ENCODE measurements at places on chromosomes 11 and 22.

DNA sequence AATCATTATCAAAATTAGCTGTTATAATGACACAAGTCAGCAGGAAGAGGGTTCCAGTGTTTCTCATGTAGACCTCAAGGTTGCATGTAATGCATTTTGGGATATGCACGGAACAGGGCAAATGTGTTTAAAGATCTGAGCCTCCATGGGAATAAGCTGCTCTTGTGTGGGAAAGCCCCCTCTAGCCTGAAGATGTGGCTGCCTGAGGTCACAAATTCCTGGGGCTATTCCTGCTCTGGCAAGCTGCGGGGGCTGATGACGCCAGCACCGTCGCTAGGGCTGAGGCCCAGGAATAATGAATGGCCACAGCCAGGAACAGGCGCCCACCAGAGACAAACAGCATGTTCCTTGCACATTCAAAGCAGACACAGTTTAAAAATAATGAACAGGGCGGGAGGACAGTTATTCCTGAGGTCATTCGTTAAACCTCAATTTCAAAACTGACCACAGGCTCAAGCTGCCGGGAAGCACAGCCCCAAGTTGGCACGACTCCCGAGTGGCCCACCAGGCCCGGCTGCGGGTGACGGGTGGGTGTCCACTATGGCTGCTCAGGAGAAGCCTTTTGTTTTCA, 11.7 kb downstream of the OSBPL5 start:
- DNase-seq = no peak

DNA sequence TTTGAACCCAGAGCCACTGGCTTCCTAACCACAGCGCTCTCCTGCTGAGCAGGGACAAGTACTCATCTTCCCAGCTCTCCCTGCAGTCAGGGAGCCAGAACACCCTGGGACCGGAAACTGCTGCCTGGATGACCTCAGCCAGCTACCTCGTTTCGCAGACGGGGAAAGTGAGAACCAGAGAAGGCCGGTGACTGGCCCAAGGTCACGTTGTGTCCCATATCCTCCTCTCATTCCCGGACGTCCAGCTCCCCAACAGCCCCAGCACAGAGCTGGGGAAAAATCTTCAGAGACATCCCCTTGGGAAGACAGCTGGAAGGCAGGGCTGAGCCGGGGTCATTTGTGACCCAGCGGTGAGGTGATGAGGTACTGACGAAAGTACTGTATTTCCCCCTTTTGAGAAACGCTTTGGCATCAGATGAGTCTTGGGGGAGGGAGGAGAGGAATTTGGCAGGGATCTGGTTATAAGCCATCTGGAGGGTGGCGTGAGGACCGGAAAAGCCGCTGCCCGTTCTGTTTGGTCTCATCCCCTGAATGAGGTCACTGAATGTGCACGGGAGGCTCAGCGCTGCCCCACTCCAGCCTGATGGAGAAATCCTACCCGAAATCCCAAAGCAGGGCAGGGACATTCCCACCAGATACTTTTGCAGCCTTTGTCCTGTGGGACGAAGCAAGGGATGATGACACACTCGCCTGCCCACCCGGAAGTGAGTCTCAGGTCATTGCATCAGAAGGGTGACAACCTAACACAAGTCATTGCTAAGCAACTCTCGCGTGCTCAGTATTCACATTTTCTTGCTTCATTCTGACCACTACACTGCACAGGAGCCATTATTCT, 41.1 kb downstream of the LIF start:
- DNase-seq = no peak

DNA sequence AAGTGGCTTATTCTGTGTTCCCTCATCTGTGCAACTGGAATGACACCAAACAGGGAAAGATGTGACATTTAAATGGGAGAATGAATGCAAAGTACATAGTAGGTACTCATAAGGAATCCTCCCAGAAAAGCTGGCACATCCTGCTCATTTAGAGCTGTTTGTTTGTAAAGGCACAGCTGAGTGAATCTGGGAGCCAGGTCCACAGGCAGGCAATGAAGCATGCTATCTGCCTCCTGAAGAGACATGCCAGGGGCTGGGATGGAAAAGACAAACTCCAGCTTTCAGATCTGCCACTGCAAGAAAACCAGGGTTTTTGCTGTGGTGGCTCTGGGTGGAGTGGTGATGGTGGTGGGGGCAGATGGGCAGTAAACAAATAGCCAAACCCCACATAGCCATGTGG, 150.1 kb downstream of the TENM4 start:
- DNase-seq = no peak

DNA sequence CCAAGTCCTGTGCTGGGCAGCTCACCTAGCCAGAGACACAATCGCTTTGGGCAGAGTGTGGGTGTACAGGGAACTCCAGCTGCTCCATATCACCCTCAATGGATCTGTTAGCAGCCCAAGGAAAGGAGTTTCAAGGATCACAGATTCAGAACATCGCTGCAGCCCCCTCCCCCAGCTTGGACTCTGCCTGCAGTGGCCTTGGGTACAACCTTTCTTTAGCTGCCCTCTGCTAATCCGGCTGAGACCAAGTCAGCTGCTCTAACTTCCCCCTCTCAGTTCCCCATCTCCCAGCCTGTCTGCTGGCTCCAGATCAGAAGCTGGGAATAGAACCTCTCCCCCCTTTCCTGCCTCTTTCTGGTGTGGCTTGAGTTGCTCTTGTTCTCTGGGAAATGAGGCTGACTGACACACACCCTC, 1.3 kb downstream of the TMEM86A start:
- no peak for DNase-seq

GRCh38 chr11:122131126-122131525, 15.1 kb upstream of the BLID start:
- DNase-seq = no peak

GRCh38 chr11:63737718-63738117, 30.9 kb downstream of the ZFTA start:
- DNase-seq = no peak

DNA sequence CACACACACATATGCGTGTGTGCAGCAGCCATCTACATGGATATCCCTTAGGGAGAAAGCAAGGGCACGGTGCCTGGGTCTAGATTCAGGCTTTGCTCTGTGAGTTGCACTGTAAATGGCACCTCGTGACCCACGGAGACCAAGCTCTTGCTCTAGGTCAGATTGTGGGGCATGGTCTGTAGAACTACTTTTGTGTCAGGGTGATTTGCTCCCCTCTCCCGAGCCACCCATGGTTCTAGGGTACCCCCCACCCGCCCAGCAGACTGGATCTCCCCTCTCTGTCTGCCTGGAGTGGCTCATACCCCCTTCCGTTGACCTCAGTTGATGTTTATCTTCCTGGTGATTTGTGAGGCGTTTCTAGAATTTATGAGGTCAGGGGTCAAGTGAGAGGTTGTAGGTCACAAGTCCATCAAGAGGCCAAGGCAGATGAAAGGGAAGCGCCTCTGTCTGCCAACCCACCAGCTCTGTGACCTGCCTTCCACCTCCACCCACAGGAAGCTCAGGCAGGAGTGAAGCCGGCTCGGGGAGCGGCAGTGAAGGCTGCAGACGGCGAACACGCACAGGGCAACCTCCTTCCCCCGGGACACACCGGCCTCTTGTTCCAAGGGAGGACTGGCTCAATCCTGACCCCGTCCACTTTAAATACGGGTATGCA, 76.2 kb upstream of the TTLL12 start:
- DNase-seq = peak; percentile 17

DNA sequence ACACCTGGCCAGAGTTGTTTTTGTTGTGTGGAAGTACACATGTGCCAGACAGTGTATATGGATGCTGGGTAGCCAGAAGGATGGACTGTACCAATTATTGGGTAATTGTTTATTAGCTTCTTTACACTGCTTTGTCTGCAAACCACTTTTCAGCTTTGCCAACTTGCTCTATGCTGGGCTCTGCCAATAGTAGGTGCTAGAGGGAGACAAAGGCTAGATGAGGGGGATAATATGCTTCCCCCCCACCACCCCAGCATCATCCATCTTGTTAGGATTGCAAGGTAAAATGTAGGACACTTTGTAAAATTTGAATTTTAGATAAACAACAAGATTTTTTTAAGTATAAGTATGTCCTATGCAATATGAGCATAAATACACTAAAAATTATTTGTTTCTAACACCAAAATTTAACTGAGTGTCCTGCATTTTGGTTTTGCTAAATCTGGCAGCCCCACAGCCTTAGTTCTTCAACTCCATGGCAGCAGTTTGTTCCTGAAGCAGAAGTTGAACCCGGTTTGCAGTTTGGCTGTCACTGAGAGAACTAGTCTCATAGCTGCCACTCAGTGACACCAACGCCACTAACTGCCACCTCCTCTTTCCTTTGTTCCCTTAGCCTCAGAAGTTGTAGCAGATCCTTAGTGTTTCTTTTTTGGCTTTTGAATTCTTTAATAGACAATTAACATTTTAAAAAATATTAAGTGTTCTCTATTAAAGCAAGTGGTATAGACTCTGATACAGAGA, 78.8 kb downstream of the CCDC81 start:
- DNase-seq = no peak

- DNase-seq = no peak
These were observed 1210.1 kb upstream of the TENM4 start for GRCh38 chr11:80650966-80651365.
